ENCODE measurements at places on chromosomes 5 and 9.
A peak's percentile ranks its signal among the peaks of the same experiment; 100 is the strongest.

DNA sequence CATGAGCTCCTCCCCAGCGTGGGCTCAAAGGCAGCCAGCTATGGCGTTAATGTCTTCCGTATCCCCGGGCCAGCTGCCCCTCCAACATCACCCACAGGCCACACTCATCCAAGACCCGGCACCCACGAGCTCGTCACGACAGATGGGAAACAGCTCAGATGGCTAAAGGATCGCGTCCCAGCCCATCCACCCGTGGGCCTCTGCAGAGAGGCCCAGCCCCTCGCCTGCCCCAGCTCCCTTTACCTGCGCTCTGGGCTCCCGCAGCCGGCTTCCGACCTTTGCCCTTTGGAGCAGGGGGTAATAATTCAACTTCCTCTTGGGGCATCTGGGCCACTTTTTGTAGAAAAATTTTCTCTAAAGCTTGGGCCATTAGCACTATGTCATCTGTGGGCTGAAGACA, 16.5 kb downstream of the BRD3 start:
- DNase-seq, result no peak

- no peak for DNase-seq
Observed at GRCh38 chr5:36457511-36458270, 148.7 kb upstream of the SLC1A3 start.

DNA sequence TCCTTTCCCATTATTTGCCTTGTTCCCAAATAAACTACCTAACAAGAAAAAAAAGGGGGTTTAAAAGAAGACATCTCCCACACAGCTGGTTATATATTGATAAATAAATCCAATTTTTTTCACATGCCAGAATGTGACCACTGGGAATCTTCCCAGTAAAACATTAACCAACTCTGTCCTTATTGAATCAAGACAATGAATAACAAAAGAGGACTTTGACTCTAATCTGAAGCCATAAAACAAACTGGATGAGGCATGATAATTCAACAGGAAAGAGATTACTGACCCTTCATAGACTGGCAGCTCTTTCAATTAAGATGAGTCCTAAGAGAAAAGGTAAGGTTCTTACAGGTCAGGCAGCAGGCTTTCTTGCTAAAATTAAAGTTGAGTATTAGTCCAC, 165.8 kb upstream of the CDH6 start:
- DNase-seq, result no peak

DNA sequence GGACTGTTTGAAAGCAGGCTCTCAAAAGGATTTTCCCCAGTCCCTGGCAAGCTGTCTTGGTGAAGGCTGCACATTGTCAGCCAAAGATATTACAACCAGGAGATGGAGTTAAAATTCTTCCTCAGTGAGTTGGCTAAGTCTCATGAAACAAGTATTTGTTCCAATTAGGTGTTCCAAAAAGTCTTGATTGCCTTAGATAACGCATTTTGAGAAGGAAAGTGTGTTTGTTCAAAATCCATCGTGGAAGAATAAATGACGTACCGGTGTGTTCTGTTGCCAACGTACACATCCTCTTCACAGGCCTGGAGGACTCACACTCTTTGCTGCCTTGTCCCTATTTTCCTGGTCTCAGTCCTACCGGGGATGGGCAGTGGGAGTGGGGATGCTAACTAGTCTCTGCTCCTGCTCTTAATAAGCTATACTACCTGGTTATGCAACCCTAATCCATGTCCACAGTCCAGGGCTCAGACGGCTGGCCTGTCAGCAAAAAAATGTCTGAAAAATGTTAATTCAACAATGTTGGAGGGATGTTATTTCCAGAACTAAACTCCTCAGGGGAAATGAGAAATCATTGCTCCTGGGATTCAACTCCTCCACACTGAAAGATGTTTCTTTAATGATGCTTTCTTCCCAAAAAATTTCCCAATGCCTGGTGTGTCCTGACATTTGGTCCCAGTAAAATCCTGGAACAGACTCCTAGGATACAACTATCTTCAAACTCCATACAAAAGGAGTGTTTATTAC, 175.3 kb upstream of the KLF9 start:
- DNase-seq, result peak; percentile 43

DNA sequence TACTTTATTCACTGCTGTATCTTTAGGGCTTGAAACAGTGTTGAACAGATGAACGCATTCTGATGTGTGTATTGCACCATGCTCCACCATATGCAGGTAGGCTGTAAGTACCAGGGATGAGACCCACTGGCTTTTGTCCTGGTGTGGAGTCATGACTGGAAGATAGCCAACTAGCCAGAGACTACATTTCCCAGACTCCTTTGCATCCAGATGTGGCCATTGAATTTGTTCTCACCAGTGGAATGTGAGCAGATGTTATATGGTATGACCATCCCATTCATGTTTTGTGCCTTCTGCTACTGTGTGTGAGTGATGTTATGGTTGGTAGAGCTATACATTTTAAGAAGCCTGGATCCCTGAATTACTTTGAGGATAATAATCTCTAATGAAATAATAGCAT, 7.4 kb upstream of the FBXL7 start:
- DNase-seq, result no peak

GRCh38 chr9:116796669-116797068, 109.6 kb downstream of the TRIM32 start:
- DNase-seq, result no peak

GRCh38 chr9:129656795-129657390, 8.6 kb upstream of the PRRX2 start:
- no peak for DNase-seq

- no peak for DNase-seq
Observed at GRCh38 chr9:88197781-88198340, 59.6 kb upstream of the SPATA31C2 start.

DNA sequence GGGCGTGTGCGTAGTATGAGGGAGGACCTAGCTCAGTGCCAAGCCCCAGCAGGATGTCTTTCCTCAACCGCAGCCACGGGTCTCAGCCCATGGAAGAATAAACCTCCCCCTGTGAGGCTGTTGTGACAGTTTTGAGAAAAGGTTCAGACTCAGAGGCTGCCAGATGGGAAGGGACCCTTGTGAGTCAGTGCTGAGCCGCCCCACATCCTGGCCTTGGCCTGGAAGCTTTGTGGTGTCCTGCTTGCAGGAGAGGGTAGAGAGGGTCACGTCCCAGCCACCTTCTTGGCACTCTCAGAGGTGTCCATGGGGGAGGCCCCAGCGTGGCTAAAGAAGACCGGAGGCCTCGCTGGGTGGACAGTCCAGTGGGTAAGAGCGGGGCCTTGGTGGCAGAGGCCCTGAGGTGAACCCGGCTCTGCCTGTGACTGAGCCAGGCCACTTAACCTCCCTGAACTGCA, 2.8 kb downstream of the GRHPR start:
- DNase-seq, result no peak

DNA sequence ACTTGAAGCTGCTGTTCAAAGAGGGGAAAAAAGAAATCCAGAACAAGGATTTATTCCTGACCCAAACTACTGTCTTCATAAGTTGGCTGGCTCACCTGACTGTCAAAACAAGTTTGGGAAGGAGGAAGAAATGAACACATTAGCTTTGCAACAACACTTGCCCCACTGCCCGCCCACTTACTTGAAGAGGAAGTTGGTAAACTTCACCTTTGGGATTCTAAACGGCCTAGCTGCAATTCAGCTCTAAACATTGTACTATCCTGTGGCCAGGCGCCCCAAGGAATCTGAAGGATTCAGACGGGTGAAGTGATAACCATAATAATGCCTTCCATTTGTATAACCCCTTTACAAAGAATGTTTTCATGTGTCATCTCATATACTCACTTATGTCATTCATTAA, 199.4 kb downstream of the ARRDC3 start:
- DNase-seq, result no peak

- no peak for DNase-seq
Observed at GRCh38 chr9:91210318-91210717, 151.4 kb downstream of the AUH start.

GRCh38 chr5:51731421-51732029, 348.3 kb downstream of the ISL1 start:
- no peak for DNase-seq

- no peak for DNase-seq
Observed at GRCh38 chr5:108655750-108656450, 91.8 kb upstream of the FER start.

DNA sequence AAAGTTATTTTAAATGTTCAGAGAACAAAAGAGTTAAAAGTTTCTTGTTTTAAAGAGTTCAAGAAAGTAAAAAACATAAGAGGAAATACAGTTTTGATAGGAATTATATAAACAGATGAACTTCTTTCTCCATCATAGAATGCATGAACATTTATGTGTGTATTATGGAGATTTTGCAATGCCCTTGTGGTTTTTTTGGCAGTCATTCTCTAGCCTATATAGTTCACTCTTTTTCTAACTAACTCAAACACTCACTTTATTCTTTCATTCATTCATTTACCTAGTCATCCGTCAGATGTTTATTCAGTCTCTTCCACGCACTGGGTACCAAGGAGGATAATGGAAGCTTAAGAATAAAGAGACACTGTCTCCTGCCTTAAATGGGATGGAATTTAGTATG, 195.9 kb upstream of the VLDLR start:
- no peak for DNase-seq

DNA sequence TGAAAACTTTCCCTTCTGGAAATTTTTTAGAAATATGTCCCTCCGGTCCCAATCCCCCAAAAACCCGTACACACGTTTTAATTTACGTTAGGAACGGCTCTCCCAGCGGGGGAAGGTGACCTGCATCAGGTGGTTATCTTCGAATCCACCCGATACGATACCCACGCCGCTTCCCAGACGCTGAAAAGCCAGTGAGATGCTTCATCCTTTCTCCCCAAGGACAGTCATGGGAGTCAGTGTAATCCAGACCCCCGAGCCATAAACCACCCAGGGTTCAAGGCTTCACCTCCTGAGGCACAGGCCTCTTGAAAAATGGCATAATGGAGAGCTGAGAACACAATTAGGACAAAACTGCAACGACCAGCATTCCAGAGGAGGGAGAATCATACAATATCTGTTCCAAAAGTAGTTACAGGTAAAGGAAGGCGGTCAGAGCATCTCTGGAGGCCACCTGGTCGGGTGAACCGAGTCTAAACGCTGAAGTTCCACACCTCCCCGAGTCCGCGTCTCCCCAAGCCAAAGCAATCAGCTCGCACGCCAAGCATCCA, 857 bp downstream of the FAM169A start:
- DNase-seq, result no peak

DNA sequence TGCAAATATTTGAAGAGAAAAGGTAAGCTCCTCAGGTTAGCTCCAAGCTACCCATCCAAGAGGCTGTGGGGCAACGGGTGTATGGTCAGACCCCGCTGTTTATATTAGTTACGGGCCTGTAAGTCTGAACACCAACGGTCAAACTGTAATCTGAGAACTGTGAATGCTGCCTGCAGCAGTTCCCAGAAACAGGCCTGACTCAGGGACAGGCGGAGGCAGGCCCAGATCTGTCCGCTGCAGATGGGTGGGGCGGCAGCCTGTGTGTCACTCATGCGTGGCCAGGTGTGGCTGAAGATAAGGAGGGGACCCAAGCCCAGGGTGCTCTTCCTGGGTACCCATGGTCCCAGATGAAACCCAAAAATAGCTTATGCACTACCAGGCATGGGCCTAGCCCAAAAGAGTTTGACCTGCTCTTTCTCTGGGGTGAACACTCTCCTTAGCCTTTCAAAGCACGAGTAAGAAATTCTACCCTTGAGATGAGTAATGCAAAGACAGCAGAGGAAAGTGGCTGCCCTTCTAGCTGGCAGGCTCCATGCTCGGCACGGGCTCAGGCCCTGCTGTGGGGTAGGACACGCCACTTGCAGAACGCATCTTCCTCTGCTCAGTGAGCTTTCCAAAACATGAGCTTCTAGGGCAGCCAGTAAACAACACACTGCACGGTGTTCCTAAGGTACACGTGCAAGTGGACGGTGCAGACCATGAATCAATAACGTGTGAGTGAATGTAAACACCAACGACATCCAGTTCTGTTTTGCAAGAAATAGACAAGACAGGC, 9.1 kb downstream of the UBAC1 start:
- DNase-seq, result no peak

GRCh38 chr9:6877671-6878161, 119.9 kb downstream of the KDM4C start:
- no peak for DNase-seq

DNA sequence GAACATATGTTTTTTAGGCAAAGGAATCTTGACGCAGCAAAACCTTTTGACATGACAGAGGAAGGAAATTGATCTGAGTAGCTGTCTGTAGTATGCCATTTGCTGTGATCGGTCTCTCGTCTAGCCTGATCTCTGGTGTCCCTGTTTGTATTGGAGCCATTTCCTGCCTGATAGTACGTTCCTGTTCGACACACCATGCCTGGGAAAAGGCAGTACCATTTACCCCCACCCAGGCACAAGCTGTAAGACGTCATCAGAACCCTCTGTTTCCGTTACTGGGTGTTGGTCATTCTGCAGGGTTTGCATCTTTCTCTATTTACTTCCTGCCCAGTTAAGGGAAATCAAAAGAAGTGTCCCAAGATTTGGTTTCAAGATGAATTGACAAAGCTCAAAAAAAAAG, 129.7 kb downstream of the CEMIP2 start:
- peak; percentile 39 for DNase-seq

GRCh38 chr9:125908966-125909365, 161.8 kb downstream of the PBX3 start:
- no peak for DNase-seq

DNA sequence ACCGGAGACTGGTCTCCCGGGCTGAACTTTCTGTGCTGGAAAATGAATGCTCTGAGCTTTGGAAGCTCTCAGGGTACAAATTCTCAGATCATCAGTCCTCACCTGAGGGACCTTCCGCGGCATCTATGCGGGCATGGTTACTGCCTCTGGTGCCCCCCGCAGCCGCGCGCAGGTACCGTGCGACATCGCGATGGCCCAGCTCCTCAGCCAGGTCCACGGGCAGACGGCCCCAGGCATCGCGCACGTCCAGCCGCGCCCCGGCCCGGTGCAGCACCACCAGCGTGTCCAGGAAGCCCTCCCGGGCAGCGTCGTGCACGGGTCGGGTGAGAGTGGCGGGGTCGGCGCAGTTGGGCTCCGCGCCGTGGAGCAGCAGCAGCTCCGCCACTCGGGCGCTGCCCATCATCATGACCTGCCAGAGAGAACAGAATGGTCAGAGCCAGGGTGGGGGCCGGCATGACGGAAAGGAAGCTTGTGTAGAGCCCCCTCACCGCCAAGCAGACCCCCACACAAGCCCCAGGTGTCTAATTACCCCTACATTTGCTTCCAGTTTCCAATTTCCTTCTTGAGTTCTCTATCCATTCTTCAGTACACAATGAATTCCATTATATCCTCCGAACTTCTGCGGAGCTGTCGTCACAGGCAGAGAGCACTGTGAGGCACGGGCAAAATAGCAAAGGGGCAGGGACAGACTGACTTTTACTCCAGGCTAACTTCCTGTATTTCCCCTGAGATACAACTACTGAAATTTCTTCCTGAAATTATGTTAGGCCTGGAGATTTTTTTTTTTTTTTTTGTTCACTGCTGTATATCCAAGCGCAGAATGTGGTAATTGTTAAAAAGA, 23.2 kb downstream of the CDKN2A start:
- DNase-seq, result no peak

Data from muscle of arm (tissue), 14 donors.